ENCODE measurements at places on chromosomes 3 and 15. TPM values are rescaled to one million over a fixed set of nuclear protein-coding genes. Genes with fewer than 3 reads are reported as not detected.
A peak's percentile ranks its signal among the peaks of the same experiment; 100 is the strongest.

GCSAM gene
- polyA plus RNA-seq: not detected

MAGI1 gene
- not detected for polyA plus RNA-seq

GABRR3 gene
- polyA plus RNA-seq: not detected

SOX2 gene
- polyA plus RNA-seq: not detected

HRH1 gene
- not detected for polyA plus RNA-seq

SERPINI2 gene
- polyA plus RNA-seq: not detected

FMN1 gene
- 3.7 TPM for polyA plus RNA-seq

IL17RE gene
- polyA plus RNA-seq: not detected

MAPK6 gene
- 8.6 TPM for polyA plus RNA-seq

GRCh38 chr3:182052757-182053156 is 341.0 kb downstream of the SOX2 start:
- DNase-seq: no peak

DNA sequence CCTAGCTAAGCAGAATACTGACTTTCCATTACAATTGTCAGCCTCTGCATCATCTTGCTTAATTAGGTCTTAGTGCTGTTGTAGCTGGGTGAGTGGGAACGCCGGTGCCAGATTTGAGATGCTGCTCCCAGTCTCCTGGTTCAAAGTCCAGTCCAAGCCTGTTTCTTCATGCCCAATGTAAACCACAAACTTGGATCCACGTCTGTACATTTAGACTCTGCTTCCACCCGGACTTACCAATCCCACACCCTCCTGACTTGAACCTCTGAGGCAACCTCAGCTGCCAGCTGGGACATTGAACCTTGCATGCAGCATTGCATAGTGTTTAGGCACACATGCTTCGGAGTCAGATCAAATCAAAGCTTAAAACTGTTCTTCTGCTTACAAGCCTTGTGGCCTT is 43.0 kb downstream of the BCL2L10 start:
- no peak for DNase-seq

GRCh38 chr15:52261498-52262242 is 33.9 kb downstream of the MYO5C start:
- peak; percentile 18 for DNase-seq

GRCh38 chr15:71916834-71917233 is 106.5 kb downstream of the NR2E3 start:
- no peak for DNase-seq

GRCh38 chr15:69808756-69809155 is 289.0 kb downstream of the TLE3 start:
- peak; percentile 79 for DNase-seq

- DNase-seq: no peak
These were observed 30.1 kb upstream of the NANOGP8 start for GRCh38 chr15:35115155-35115725.

DNA sequence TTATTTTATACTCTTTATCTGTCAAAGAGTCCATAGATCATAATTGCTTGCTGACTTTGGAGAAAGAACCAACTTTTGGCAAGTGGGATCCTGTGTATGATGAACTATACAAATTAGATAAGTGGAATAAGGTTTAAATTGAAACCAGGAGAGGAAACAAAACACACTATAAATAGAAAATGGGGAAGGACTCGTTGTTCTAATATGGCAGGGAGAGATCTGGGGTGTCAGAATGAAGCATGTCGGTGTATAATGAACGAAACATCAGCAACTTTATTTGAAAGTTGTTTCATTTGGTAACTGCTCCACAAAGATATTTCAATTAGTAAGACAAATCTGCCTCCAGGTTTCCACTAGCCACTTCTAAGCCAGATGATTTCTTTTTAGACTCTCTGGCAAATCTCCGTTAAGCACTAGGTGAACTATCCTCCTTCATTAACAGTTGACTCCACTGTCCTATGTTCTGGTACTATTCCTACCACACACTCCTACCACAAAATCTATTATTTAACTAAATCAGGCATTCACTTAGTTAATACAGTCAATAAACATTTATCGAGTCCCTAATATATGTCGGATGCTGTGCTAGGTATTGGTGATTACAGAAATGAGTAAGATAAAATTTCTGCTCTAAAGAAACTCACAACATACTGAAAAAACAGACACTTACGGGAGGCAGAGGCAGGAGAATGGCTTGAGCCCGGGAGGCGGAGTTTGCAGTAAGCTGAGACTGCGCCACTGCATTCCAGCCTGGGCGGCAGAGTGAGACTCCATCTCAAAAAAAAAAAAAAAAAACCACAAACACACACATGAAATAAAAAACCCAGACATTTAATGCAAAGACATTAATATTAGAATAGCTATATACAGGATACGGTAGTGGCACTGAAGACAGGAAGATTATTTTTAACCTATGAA is 20.1 kb downstream of the SLC15A2 start:
- DNase-seq: no peak

- DNase-seq: peak; percentile 11
These were observed 8.2 kb downstream of the RCN2 start for GRCh38 chr15:76939715-76940114.

GRCh38 chr15:88874684-88875083 is 20.7 kb downstream of the HAPLN3 start:
- DNase-seq: no peak

DNA sequence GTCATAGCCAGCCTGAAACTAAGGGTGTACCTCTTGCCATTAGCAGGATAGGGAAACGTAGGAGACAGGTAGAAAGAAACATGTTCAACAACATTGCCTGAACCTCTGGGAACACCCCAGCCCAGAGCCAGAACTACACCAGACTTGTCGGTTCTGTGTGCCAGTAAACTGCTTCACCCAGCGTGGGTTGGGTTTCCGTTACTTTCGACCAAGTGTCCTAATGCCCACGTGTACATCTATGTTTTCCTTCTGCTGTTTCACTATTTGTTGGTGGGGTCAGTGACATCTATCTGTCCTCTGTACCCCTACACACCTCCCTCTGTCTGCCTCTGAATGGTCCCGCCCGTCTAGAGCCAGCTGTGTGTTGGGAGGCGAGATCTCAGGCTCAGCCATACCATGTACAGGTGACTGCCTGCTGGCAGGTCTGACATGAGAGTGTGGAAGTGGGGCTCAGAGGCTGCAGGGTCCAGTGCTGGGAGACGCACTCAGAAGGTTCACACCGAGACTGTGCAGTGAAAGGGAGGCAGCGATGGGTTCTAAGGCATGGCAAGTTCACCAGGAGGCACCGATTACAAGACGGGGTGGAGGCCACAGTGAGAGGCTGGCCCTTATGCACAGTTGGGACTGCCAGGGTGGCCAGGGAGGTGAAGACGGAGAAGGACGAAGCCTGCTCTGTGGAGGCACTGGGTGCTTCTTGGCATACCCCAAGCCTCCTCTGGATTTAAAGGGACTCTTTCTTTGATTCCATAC is 36.4 kb downstream of the SSUH2 start:
- DNase-seq: no peak

DNA sequence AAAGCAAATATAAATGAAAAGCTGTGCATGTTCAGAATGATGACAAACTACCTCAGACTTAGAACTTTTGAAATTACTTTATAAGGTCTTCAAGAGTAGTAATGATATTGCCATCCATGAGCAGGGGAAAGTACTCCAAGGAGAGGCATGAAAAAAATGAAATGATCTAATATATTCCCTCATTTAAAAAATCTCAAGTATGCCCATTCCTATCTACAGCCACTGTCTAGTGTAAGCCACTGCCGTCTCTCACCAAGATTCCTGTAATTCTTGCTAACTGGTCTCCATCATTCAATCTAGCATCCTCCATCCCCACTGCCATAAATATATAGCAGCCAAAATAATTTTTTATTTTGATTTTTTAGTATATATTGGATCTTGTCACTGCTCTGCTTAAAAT is 258.8 kb downstream of the PLOD2 start:
- DNase-seq: no peak

GRCh38 chr3:33577173-33577572 is 137.0 kb upstream of the UBP1 start:
- DNase-seq: no peak

DNA sequence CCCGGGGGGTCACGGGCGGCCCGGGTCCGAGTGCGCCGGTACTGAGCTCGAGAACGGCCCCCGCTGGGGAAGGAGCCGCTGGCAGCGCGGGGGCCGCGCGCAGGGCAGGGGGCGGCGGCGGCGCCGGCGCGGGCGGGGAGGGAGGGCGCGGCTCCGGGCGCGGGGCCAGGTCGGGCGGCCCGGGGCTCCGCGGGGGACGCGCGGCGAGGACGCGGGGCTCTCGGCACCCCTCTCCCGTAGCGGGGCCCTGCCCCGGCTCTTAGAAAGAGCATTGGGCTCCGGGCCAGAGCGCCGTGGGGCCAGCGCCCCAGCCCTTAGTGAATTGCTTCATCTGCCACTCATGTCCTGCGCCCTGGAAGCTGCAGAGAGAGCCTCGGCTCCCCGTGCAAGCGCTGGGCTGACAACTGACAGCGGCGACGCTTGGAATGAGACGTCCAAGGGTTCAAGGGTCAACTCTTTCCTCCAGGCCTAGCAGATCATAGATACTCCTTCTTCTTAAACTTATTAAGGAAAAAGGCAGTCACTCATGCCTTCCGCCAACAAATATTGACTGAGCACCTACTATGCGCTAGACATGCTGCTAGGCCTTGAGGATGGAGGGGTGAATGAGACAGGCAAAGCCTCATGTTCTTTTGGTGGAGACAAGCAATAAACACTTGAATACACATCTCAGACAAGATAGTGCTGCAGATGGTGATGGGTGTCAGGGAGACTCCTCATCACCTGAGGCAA is 140.8 kb downstream of the SMAD6 start:
- DNase-seq: peak; percentile 73

- no peak for DNase-seq
These were observed 18.2 kb downstream of the NFKBIZ start for GRCh38 chr3:101867511-101867910.

DNA sequence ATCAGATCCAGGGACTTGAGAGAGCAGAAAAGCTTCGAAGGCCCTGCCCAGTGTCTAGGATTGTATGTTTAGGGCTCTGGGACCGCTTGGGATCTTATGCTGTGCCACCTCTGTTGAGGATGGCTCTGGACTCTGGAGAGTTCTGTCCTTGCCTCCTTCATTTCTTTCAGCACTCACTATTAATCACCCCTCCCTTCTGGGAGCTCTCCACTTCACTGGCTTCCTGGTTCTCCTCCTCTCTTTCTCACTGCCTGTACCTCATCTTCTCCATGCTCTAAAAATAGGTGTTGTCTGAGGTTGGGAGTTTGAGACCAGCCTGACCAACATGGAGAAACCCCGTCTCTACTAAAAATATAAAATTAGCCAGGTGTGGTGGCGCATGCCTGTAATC is 17.3 kb downstream of the MAPKBP1 start:
- DNase-seq: no peak

GRCh38 chr3:13016083-13016720 is 57.0 kb downstream of the IQSEC1 start:
- DNase-seq: peak; percentile 63

DNA sequence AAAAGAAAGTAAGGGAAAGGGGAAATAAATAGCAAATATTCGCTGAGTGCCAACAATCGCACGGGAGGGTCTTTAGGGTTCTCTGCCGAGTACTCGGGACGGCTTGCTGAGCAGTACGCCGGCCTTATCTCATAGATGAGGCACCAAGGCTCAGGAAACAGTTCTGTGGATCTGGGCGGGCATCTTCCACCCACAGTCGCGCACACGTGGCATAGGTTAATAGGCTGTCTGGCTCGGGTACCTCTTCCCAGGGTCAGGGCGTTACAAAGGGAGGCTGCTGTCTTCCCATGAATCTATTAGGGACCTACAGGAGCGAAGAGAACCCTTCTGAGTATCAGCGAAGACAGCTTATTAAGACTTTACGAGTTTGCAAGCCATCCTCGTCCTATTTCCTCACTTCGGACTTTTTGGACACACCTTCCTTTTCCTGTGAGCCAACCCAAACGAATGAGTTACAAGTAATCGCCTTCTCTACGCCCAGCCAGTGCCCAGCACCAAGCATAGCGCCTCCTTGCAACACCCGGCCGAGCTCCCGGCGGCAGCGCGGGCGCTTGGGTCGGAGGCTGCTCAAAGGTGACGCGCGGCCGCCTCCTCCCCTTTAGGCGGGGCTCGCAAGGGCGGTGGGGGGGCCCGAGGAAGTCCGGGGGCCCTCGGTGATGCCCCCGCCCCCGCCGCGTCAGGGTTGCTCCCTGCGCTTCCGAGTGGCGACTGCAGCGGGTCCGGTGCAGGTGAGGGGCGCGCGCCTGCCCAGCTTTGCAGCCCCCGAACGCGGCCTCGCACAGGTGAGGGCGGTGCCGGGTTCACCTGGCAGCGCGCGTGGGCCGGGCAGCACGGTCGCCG is at the start of gene MCTP2:
Gene MCTP2 (plus strand): TSS at position 679 of the 840 bp plus-strand sequence. CDS start 66,705 bp downstream, outside the sequence.
- peak; percentile 89 for DNase-seq

GRCh38 chr3:189094539-189094938 is 77.2 kb upstream of the TPRG1 start:
- no peak for DNase-seq

DNA sequence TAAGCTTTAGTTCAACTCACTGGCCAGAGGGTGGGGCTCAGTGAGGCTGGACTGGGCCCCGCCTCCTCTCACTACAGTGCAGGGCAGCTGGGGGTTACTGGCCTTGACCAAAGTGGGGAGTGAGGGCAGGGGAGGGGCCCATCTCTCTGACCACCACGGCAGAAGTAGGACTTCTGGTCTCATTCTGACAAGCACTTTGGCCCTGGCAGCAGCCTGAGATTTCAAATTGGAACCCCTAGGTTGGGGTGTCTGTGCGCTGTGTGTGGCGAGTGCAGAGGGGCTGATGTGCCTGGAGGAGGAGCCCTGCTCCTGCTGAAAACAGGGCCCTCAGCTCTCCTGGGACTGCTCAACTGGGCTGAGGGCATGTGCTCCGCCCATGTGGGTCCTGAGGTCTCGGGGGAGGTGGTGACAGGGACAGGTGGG is 60.3 kb upstream of the RPL32 start:
- DNase-seq: no peak

DNA sequence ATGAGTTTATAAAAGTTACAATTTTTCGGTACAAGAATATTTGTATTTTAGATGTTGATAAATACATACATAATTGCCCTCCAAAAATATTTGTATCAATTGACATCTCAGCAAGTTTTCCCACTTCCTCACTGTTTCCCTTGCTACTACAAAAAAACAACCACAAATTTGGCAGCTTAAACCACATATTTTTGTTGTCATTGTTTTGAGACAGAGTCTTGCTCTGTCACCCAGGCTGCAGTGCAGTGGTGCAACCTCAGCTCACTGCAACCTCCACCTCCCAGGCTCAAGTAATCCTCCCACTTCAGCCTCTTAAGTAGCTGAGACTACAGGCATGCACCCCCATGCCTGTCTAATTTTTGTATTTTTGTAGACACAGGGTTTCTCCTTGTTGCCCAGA is 162.8 kb upstream of the RARB start:
- no peak for DNase-seq

- DNase-seq: no peak
These were observed 29.5 kb upstream of the ZBBX start for GRCh38 chr3:167409611-167410010.

- no peak for DNase-seq
These were observed 40.9 kb upstream of the LDHAL6B start for GRCh38 chr15:59165726-59166125.

DNA sequence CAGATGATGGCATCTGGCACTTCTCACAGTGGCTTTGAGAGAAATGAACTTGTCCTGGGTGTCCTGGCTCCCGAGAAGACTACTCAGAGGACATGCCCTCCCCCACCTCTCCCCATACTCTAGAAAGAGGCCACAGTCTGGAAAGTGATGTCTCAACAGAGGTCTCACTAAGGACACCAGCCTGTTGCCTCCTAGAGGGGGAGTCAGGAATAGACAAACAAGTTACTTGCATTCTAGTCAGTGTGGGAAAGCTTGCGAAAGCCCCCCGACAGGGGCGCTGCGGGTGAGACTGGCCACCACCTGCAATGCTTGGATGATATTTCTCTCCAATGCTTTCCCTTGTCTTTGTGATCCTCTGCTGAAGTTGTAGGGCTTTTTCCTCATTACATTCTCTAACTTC is 17.2 kb downstream of the B4GALT4 start:
- DNase-seq: no peak

All from CD14-positive monocyte (primary cell).